ENCODE measurements at places on chromosomes 7 and 10. TPM values are rescaled to one million over a fixed set of nuclear protein-coding genes. Genes with fewer than 3 reads are reported as not detected.

DNA sequence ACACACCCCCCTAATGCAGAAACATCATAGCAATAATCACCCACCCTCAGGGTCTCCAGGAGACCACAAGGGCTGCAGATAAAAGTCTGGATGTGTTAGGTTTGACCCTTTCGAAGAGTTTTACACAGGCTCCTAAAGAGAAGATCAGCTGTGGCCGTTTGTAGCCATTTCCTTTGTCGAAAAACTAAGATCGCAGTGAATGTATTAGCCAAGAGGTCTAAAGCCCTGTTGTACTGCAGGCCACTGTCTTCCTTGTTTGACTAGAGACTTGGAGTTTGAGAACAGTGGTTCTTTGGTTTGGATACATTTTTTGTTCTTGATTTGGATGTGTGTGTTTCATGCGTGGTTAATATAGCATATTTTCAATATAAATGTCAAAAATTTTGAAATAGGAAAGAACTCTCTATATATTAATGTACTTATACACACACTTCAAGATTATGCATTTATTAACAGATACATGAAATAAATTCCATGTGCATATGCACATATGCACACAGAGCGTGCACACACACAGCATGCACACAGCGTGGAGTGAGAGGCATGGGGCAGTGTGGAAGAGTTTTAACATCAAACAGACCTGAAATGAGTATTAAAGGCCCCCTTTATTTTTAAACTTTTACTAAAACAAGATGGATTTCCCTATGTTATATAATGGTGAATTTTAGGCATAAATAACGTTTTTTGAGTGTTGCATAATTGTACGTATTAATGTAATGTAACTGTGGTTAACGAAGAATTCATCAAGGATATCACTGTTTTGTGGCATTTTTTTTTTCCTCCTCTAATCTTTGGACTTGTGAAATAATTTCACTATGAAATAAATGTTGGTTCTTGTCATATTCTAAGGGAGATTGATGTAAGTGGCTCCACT is 2.2 kb downstream of the IKZF1 start:
- peaks cover 29% of the 10 kb centered on the region for H3K27me3 ChIP-seq
- no peak overlapping the region for H3K4me3 ChIP-seq
- no peak for DNase-seq
- H3K36me3 ChIP-seq = no peaks in the 10 kb centered on the region

GRCh38 chr7:30997316-30997715 is 33.6 kb downstream of the GHRHR start:
- no peaks in the 10 kb centered on the region for H3K36me3 ChIP-seq
- H3K4me1 ChIP-seq = no peaks in the 10 kb centered on the region
- H3K27ac ChIP-seq = no peak overlapping the region

- no peak for DNase-seq
- H3K27me3 ChIP-seq = no peaks in the 10 kb centered on the region
- H3K4me1 ChIP-seq = no peaks in the 10 kb centered on the region
- no peaks in the 10 kb centered on the region for H3K36me3 ChIP-seq
Observed at GRCh38 chr10:49332768-49333167, 33.8 kb downstream of the C10orf71 start.

GRCh38 chr10:61618388-61618961 is 44.3 kb upstream of the CABCOCO1 start:
- H3K4me3 ChIP-seq = no peak overlapping the region
- no peaks in the 10 kb centered on the region for H3K4me1 ChIP-seq
- H3K36me3 ChIP-seq = no peaks in the 10 kb centered on the region
- H3K27me3 ChIP-seq = no peaks in the 10 kb centered on the region
- H3K27ac ChIP-seq = no peak overlapping the region
- no peak for DNase-seq

DNA sequence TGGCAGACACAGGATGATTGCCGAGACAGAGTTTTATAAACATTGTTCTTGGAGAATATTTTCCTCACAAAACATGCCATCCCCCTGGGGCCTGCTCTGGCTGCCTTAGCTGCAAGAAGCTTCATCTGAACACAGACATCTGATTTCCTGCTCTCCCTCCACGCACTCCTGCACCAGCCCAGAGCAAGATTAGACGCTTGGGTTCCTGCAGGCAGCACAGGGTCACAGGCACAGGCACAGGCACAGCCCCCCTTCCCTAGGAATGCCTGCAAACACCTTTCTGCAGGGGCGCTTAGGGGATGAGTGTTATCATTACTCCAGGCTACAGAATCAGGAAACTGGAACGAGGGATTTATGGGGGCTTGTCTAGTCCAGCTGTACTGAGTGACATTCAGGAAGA is 450.3 kb downstream of the GRID1 start:
- H3K4me3 ChIP-seq = no peak overlapping the region
- H3K4me1 ChIP-seq = no peaks in the 10 kb centered on the region
- H3K36me3 ChIP-seq = no peaks in the 10 kb centered on the region
- H3K27ac ChIP-seq = no peak overlapping the region
- DNase-seq = peak; percentile 63

DNA sequence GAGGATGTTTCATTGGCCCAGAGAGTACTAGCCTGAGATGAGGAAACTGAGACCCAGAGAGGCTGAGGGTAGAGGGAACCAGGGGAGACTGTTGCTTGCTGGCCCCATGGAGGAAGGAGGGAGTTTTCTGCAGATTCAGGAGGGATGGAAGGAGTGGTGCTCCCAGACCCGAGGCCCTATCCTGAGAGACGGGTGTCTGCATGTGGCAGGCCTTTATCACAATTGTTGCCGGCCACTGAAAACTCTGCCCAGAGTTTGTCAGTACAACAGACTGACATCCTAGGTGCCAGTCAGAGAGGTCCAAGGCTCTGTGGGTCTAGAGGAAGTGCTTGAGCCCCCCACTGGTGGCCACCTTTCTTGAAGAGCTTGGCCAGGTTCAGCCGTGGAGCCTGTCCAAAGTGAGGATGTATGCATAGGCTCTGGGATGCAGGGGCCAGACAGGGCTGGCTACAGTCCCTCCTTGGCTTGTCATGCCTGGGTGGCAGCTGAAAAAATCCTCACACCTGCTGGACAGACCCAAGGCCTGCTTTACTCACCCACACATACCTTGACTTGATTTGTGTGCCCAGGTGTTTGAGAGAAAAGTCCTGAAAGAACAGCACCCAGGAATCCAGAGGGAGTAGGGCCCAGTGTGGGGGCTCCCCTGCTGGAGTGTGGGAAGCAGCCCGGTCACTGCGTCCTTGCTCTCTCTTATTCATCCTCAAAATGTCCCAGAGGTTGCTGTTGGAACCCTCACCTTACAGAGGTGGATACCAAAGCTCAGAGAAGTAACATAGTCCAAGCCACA is 65.2 kb downstream of the CLRN3 start:
- no peaks in the 10 kb centered on the region for H3K4me1 ChIP-seq
- no peak overlapping the region for H3K27ac ChIP-seq
- no peaks in the 10 kb centered on the region for H3K36me3 ChIP-seq
- H3K4me3 ChIP-seq = no peak overlapping the region
- no peak for DNase-seq

Gene TMEM176A
- 513 TPM for polyA plus RNA-seq

GRCh38 chr7:25031432-25031831 is 51.5 kb upstream of the OSBPL3 start:
- no peaks in the 10 kb centered on the region for H3K36me3 ChIP-seq
- H3K27ac ChIP-seq = no peak overlapping the region
- no peaks in the 10 kb centered on the region for H3K4me1 ChIP-seq
- H3K27me3 ChIP-seq = no peaks in the 10 kb centered on the region

DNA sequence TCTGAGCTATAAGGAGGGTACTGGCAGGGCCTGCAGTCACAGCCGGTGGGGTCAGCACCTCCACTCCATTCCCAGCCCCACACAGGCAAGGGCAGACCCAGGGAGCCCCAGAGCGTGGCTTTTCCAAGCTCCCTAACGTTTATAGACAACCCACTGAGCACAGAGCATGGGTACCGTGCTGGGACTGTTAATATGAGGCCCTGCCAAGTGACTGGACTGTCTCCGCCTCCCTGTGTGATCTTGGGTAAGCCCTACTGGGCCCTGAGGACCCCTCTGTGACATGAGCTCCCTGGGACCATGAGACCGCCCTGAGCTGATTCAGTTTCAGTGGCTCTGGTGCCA is 12.4 kb downstream of the TTYH3 start:
- H3K27ac ChIP-seq = peak overlapping the region; percentile 14
- H3K4me3 ChIP-seq = no peak overlapping the region
- H3K27me3 ChIP-seq = no peaks in the 10 kb centered on the region
- no peak for DNase-seq

Gene IQUB
- polyA plus RNA-seq = 1.8 TPM

Gene NPVF
- not detected for polyA plus RNA-seq

DNA sequence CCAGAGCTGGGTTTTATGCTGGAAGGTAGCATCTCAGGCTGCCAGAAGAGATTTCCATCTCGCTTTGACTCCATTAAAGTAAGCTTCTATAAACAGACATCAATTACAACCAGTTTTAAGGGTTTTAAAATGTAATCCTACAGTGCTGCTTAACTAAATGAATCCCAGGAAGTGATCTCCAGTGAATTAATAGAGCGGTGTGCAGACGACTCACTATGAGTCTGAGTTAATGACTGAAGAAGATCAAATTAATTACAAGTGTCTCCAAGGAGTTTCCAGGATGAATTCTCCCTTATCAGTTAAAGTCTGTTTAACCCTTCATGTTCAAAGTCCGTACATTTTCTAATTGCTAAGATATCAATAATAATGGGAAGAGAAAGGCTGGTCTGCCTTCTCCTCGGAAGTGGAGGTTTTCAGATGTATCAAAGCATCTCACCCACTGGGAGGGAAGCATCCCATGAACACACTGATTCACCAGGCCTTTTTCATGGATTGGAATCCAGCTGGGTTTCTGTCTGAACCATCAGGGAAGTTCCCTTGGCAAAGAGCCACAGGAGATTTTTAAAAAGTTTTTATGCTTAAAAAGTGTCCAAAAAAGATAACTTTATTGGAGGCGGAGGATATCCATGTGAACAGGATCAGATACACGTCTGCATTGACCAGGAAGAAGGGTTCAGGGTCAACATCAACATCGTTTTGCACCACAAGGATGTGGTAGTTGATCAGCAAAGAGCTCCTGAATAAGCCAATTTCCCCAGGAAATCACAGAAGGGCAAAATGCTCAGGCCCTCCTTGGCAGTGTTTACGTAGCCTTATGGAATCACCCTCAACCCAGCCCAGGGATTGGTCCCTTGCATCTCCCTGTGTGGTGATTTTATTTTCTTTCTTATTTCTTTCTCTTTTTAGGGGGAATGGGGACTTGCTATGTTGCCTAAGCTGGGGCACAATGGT is 288.2 kb downstream of the POU6F2 start:
- no peaks in the 10 kb centered on the region for H3K27me3 ChIP-seq
- no peak overlapping the region for H3K27ac ChIP-seq
- H3K36me3 ChIP-seq = no peaks in the 10 kb centered on the region
- no peak overlapping the region for H3K4me3 ChIP-seq
- H3K4me1 ChIP-seq = no peaks in the 10 kb centered on the region

Gene HOXA10
- polyA plus RNA-seq = 17.9 TPM

DNA sequence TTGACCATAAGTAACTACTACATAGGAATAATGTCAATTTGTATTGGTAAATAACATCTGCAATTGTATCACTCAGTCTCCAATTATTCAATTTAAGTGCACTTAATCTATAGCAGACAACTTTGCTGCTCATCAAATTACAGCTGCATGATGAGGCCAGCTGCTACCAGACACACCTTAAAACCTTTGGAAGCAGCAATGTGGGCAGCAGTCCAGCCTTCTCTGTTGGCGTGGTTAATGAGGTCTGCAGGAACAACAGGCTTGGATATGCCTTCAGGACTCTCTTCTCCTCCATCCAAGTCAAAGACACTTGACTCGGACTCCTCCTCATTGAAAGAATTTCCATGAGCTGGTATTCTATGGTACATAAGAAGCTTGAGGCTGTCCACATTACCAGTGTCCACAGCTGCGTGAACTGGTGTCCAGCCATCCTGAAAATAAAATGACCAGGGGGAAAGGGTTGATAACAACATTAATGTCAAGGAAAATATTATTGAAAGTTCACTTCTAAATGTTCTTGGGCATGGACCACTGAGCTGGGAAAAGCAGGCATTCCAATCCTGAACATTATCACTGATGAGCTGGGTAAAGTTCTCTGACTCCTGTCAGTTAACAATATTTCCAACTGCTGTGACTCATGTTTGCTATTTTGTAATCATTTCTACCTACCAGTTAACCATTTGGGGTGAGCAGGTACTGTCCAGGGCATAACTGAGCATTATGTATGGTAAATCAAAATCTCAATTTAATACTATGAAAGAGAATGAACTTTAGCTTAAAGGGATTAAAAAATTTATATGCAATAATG is 95.7 kb downstream of the CTTNBP2 start:
- no peaks in the 10 kb centered on the region for H3K27me3 ChIP-seq
- peak overlapping the region; percentile 19 for H3K27ac ChIP-seq
- H3K36me3 ChIP-seq = no peaks in the 10 kb centered on the region
- no peak for DNase-seq
- H3K4me3 ChIP-seq = no peak overlapping the region
- peaks cover 14% of the 10 kb centered on the region for H3K4me1 ChIP-seq

- no peak for DNase-seq
- no peaks in the 10 kb centered on the region for H3K4me1 ChIP-seq
- H3K27ac ChIP-seq = no peak overlapping the region
- H3K4me3 ChIP-seq = no peak overlapping the region
Observed at GRCh38 chr7:99308461-99309074, 17.1 kb upstream of the ARPC1A start.

- DNase-seq = no peak
- H3K27me3 ChIP-seq = no peaks in the 10 kb centered on the region
Observed at GRCh38 chr10:82251222-82251906, 376.4 kb downstream of the NRG3 start.

DNA sequence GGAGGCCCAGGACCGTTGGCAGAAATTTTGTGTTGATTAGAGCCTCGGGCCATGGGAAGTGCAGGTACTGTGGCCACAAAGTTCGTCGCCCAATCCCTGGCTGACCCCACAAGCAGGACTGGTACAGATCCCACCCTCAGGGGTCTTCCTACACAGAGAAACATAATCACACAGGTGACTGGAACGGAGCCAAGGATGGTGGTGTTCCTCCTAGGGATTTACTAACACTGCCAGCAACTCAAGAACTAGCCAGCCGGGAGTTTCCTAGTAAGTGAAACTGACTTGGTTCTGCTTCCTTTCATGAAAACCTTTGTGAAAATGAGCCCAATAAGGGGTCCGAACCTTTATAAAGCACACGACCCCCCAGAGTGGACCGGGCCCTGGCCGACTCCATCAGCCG is 5.7 kb downstream of the CUX1 start:
- H3K4me3 ChIP-seq = no peak overlapping the region
- DNase-seq = peak; percentile 50
- H3K27me3 ChIP-seq = no peaks in the 10 kb centered on the region
- H3K4me1 ChIP-seq = peaks cover 12% of the 10 kb centered on the region
- H3K27ac ChIP-seq = peak overlapping the region; percentile 25

Gene RSBN1L
- 7.3 TPM for polyA plus RNA-seq

Gene KCNK18
- not detected for polyA plus RNA-seq

Gene ZNF467
- 15.0 TPM for polyA plus RNA-seq

GRCh38 chr10:66747451-66747850 is 178.4 kb upstream of the LRRTM3 start:
- no peaks in the 10 kb centered on the region for H3K36me3 ChIP-seq
- no peaks in the 10 kb centered on the region for H3K4me1 ChIP-seq
- no peak overlapping the region for H3K27ac ChIP-seq
- H3K27me3 ChIP-seq = no peaks in the 10 kb centered on the region
- no peak for DNase-seq
- no peak overlapping the region for H3K4me3 ChIP-seq

GRCh38 chr7:915291-916218 is 38.9 kb downstream of the ADAP1 start:
- no peaks in the 10 kb centered on the region for H3K36me3 ChIP-seq
- peak; percentile 74 for DNase-seq
- H3K4me1 ChIP-seq = peaks cover 5% of the 10 kb centered on the region
- no peak overlapping the region for H3K27ac ChIP-seq
- no peaks in the 10 kb centered on the region for H3K27me3 ChIP-seq
- no peak overlapping the region for H3K4me3 ChIP-seq

GRCh38 chr7:149880638-149881311 is 7.0 kb downstream of the ATP6V0E2 start:
- H3K4me3 ChIP-seq = no peak overlapping the region
- peaks cover 8% of the 10 kb centered on the region for H3K4me1 ChIP-seq
- DNase-seq = peak; percentile 9
- no peaks in the 10 kb centered on the region for H3K27me3 ChIP-seq
- no peaks in the 10 kb centered on the region for H3K36me3 ChIP-seq
- H3K27ac ChIP-seq = no peak overlapping the region
